T-helper 2 cell (primary cell): ENCODE measurements at places on chromosomes 12 and 14.
A peak's percentile ranks its signal among the peaks of the same experiment; 100 is the strongest.

DNA sequence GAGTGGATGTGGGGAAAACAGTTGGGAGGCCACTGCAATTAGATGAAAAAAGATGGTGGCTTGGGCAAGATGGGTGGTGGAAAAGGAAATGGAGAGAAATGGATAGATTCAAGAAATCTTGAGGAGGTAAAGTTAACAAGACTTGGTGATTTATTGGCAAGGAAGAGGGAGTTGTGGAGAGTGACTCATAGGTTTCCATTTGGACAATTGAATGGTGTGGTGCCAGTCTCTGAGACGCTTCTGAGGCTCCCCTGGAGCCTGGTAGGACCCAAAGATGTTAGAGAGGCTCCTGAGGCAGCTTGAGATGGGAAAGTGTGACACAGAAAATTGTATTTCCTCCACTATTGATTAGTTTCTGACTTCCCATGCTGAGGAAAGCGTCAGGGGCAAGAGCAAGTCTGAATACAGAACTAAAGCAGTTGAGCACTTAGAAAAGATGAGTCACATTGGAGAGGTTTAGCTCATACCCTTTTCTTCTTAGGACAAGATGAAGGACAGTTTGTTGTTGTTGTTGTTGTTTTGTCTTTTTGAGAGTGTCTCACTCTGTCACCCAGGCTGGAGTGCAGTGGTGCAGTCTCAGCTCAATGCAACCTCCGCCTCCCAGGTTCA, 4.5 kb downstream of the PRPF40B start:
- no peak for DNase-seq

- no peak for DNase-seq
Observed at GRCh38 chr12:13337791-13338190, 141.3 kb downstream of the EMP1 start.

DNA sequence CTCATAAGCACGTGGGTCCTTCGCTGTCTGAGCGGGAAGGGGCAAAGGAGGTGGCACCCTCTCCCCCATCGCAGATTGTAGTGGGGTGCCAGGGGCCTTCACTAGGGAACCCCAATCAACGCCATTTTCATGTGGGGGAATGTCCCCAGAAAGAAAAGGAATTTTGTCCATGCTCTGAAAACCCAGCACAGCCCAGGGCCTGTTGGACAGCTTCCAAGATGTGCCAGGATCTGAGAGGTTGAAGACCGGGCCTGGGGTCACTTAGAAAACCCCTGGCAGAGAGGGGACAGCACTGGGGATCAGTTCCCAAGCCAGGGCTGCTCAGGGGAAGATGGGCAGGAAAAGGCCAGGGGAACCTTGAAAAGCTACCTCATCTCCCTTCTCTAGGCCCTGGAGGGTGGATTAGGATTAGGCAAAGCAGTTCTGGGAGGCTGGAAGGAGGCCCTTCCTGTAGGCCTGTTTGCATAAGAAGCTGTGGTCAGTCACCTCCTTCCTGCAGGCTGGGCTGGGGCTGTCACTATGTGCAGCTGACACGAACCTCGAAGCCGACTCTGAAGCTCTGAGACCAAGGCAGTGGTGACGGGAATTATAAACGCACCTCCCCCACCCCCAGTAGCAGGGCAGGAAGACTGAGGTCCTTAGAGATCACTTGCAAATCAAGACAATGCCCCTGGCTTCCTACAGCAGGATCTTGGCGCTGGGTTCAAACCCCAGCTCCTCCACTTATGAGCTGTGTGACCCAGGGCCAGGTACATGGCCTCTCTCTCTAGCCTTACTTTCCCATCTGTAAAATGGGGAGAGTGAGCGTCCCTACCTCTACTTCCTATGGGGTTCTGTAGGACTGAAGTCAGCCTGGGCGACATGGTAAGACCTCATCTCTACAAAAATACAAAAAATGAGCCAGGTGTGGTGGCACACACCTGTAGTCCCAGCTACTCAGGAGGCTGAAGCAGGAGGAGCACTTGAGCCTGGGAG, 29.0 kb downstream of the TESC start:
- DNase-seq = no peak

DNA sequence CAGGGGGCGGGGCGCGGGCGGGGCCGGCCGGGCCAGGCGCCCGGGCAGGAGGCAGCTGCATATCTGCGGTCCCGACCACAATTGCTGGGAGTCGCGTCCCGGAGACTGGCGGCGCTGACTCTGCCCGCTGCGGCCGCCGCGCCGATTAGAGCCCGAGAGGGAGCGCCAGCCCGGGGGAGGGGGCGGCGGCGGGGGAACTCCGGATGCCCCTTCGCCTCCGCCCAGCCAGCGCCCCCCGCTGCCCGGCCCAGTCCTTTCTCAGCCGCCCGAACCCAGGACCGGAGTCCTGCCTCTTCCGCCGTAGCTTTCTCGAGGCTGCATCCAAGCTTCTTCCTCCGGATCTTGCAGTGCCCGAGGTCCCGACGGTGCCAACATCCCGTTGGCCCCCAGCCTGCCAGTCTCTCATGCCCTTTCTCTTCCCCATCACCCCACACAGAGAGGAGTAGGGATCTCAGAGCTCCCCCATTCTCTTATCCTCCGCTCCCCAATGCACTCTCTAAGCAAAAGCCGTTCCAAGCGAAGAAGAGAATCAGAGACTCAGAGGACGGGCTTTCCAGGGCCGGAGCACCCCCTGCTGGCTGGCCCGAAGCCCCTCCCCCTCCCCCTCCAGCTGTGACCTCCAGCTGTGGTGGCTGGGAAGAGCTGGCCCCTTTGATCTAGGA, 8.8 kb upstream of the SP7 start:
- peak; percentile 74 for DNase-seq

- no peak for DNase-seq
Observed at GRCh38 chr12:33357181-33357580, 82.4 kb downstream of the SYT10 start.

DNA sequence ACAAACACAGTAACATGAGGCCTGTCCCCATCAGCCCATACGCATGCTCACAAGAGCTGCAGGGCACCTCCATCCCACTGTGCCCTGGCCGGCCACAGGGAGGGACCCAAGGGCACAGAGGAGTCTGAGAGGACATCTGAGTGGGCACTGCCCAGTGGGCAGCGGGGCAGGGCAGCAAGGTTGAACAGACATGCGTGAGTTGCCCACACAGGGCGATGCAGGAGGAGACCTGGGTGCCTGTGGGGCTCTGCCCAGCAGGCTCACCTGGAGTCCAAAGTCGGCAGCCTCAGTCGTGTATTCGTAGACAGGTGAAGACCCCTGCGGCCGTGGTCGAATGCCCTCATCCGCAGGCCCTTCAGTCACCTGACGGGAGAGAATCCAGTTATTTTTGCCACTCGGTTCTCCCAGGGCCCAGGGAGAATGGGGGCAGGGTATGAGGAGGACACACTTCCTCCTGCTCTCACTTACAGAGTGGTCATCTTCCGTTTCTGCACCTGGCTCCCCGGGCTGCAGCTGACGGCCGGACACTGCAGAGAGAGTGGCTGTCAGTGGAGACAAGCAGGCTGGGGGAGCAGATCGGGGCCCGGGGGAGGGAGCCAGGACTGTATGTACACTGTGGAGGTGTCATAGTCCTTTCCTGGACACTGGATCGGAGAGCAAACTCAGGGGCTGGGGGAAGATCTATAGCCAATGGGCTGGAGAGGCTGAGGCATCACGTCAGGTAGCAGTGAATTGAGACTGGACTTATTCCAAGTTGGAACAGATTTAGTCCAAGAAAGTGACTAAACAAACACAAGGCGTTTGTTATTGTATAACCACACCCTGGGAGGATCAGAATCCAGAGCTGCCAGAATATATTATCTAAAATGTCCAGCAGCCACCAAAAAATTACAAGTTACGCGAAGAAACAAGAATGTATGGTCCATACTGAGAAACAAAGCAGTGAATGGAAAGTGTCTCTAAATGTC, 20.7 kb downstream of the AHNAK2 start:
- no peak for DNase-seq

- no peak for DNase-seq
Observed at GRCh38 chr14:33484264-33484663, 466.6 kb downstream of the EGLN3 start.

GRCh38 chr14:61153431-61153830, 127.7 kb downstream of the TMEM30B start:
- DNase-seq = no peak

- DNase-seq = no peak
Observed at GRCh38 chr12:49585477-49586459, 17.8 kb upstream of the MCRS1 start.

GRCh38 chr12:17296882-17297281, 690.9 kb upstream of the LMO3 start:
- no peak for DNase-seq
